ENCODE measurements at places on chromosomes 5 and 9. TPM values are rescaled to one million over a fixed set of nuclear protein-coding genes. Genes with fewer than 3 reads are reported as not detected.

DNA sequence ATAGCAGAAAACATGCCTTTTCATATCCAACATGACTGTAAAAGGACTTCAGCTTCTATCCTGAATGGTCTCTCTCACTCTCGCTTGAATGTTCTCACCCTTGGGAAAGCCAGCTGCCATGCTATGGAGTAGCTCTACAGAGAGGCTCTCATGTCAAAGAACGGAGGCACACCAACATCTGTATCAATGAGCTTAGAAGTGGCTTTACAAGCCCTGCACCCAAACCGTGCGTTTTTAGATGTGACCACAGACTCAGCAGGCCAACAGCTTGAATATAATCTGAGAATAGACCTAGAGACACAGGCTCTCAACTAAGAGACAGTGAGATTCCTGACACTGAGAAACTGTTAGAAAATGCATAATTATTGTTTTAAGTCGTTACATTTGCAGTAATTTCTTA lies 1231.6 kb upstream of the CDH9 start:
- no peak for DNase-seq
- no peak overlapping the region for H3K27ac ChIP-seq
- H3K36me3 ChIP-seq: no peaks in the 10 kb centered on the region

Gene ADGRV1
- 19.2 TPM for total RNA-seq

DNA sequence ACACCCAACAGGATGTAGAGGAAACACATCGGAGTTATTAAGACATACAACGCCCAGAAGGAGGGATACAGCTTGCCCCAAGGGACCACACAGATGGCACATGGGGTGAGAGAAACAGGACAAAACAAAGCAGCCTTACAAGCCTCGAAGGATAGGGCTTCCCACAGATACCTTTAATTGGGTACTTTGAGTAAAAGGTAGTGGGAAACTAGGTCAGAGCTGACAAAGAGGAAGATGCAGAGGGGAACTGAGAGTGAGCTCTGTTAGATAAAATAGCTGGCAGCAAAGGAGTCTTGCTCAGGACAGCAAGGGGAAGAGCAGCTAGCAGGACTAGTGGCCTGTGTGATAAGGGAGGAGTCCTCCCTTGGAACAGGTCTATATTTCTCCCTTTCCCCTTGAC lies 48.2 kb downstream of the OTP start:
- no peaks in the 10 kb centered on the region for H3K36me3 ChIP-seq
- H3K27me3 ChIP-seq: no peaks in the 10 kb centered on the region
- no peak overlapping the region for H3K4me3 ChIP-seq
- H3K27ac ChIP-seq: no peak overlapping the region
- no peak for DNase-seq
- no peaks in the 10 kb centered on the region for H3K4me1 ChIP-seq

DNA sequence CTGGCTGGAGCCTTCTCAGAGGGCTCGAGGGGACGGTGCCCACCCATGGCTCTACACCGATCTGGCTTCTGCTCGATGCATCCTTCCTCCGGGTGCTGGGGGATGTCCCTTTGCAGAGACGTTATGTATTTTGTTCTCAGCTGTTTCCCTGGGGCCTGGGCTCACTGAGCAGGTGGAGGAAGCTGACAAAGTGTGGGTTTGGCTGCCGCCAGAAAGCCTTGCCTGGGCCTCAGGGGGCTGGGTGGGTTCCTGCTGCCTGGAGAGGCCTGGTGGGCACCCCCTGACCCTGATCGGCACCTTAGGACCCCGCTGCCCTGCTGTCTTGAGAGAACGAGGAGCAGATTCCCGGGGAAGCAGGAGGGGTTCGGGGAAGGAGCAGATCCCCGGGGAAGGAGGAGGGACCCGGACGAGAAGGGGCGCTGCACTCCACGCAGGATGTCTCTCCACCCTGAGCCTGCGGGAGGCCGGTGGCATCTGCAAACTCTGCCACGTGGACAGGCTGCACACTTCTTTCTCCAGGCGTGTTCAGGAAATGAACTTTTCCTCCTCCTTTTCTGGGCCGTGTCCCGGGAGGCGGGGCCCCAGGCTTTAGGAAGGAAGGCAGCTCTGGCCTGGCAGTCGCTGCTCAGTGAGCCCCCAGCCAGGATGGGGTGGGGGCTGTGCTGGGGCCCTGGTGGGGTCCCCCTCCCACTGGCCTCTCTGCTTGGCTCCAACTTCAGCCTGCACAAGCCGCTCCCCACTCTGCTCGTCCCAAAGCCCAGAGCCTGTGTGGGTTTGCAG lies 148.9 kb downstream of the RXRA start:
- DNase-seq: peak; percentile 39
- H3K4me3 ChIP-seq: no peak overlapping the region
- H3K4me1 ChIP-seq: no peaks in the 10 kb centered on the region
- no peak overlapping the region for H3K27ac ChIP-seq
- H3K27me3 ChIP-seq: no peaks in the 10 kb centered on the region

DNA sequence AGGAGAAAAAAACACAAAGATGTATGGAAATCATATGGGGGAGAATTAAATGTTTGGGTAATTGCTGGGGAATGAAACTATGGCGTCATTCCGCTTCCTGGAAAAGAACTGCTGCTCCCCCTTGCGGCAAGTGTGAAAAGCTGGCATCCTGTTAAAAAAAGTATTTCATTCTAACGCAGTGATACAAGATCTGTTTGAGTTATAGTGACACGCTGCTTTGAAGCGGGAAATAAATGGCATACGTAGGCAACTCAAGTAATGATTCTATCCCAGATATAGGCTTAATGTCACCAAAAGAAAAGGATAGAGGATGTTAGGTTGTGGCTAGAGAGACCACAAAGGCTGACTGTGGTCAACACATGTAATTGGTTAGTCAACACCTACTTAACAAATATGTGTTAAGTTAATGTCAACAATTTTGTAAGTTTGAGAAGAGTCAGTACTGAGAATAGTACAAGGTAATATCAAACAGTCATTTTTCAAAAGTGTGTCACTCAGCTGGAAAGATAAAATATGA lies 70.2 kb upstream of the ALDH1A1 start:
- H3K27me3 ChIP-seq: no peaks in the 10 kb centered on the region
- peaks cover 4% of the 10 kb centered on the region for H3K4me1 ChIP-seq
- no peak overlapping the region for H3K27ac ChIP-seq
- no peaks in the 10 kb centered on the region for H3K36me3 ChIP-seq

DNA sequence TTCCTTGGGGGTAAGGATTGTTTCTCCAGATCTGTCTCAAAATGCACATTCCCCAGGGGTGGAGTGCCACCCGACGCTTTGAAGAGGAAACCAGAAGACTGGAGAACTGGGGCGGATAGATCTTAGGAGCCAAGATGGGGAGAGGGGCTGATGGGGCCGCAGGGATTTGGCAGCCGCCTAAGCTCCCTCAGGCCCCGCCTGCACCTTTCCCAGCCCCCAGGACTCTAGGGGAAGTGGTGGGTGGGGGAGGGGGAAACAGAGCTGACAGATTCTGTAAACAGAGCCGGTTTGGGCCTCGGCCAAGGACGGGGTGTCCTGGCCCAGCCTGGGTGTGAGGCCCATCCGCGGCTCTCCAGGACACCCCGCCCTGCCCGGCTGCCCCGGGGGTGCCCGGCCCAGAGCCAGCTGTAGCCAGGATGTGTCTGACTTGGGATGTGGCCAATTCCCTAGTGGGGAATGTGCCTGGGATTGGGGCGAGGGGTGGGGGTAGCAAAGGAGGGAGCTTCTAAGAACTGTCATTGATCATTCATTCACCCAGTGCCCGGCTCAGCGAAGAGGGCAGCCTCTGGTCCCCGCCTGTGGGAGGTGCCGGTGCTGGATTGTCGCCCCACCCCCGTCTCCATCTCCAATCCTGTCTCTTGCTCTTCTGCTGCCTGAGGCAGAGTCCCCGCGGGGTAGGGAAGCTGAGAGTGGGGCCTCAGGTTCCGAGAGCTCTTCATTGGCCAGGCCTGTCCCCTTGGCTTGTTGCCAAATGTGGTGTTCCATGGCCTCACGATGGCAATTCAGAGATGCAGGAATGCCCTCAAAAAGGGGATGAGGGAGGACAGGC lies 54.8 kb upstream of the CDKN2AIPNL start:
- peak overlapping the region; percentile 96 for H3K27ac ChIP-seq
- H3K36me3 ChIP-seq: no peaks in the 10 kb centered on the region
- H3K4me3 ChIP-seq: no peak overlapping the region

Gene PCDHGB1
- total RNA-seq: 6.9 TPM

Gene ARSK
- total RNA-seq: 4.3 TPM

- no peaks in the 10 kb centered on the region for H3K4me1 ChIP-seq
- DNase-seq: no peak
- no peak overlapping the region for H3K27ac ChIP-seq
- H3K4me3 ChIP-seq: no peak overlapping the region
- no peaks in the 10 kb centered on the region for H3K27me3 ChIP-seq
- no peaks in the 10 kb centered on the region for H3K36me3 ChIP-seq
These were observed 774.5 kb upstream of the RGMB start for GRCh38 chr5:97998941-97999340.

- no peak overlapping the region for H3K27ac ChIP-seq
- H3K4me1 ChIP-seq: peaks cover 20% of the 10 kb centered on the region
- H3K27me3 ChIP-seq: no peaks in the 10 kb centered on the region
- DNase-seq: no peak
- H3K4me3 ChIP-seq: no peak overlapping the region
- no peaks in the 10 kb centered on the region for H3K36me3 ChIP-seq
These were observed 94.5 kb downstream of the PLPP1 start for GRCh38 chr5:55440188-55440646.

DNA sequence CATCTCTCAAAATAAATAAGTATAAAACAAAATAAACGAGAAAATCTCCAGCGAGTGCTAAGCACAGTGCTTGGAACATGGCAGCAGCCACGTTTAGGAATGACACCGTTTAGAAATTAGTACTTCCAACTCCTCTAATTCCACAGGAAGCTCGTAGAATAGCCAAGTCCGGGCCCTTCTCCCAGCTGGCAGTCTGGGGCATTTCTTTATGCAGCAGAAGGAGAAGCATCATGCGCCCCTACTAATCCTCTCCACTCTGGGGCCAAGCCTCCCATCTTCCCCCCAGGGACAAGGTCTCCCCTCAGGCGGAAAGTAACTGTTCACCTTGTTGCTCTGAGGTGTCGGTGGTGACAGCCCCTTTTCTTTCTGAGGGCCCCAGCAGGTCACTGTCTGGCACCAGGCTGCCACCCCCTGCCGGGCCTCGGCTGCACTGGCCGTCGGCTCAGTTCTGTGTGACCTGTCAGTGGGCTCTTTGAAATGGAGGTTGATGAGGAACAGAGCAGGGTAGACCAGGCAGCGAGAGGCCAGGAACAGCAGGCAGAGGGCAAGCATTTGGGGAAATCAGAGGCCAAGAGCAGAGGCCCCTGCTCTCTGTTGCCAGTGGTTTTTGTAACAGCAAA lies 113.5 kb upstream of the WWC1 start:
- no peak for DNase-seq
- H3K36me3 ChIP-seq: no peaks in the 10 kb centered on the region
- H3K27me3 ChIP-seq: no peaks in the 10 kb centered on the region
- no peaks in the 10 kb centered on the region for H3K4me1 ChIP-seq
- H3K27ac ChIP-seq: no peak overlapping the region
- H3K4me3 ChIP-seq: no peak overlapping the region

Gene ECM2
- 6.5 TPM for total RNA-seq

GRCh38 chr9:89541798-89542197 lies 43.9 kb upstream of the SEMA4D start:
- H3K27me3 ChIP-seq: no peaks in the 10 kb centered on the region
- no peak overlapping the region for H3K27ac ChIP-seq

Gene PLAC8L1
- not detected for total RNA-seq

All from body of pancreas (tissue), 4 donors.